ENCODE measurements at places on chromosomes 1 and 21.

DNA sequence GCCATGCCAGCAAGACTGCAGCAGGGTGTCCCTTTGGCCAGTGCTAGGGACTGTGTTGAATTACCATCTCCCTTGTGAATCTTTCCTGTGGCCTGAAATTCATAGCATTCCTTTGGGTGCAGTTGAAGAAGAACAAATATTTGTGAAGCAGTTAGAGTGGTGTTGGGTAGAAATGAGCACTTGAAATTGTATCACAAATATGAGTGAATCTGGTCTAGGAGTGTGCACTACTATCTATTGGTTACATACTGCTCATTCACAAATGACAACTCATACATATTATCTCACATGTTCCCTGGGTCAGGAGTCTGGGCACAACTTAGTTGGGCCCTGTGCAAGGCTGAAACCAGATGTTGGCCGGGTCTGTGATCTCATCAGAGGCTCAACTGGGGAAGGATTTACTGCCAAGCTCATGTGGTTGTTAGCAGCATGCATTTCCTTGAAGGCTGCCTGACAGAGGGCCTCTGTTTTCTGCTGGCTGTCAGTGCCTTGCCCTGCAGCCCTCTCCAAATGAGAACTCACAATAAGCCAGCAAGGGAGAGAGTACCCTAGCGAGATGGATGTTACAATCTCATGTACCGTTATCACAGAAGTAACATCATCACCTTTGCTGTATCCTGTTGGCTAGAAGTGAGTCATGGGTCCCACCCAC is 23.8 kb downstream of the AJAP1 start:
- no peaks in the 10 kb centered on the region for H3K27me3 ChIP-seq
- no peak for DNase-seq
- H3K36me3 ChIP-seq: no peaks in the 10 kb centered on the region
- H3K4me1 ChIP-seq: no peaks in the 10 kb centered on the region
- H3K4me3 ChIP-seq: no peak overlapping the region
- H3K27ac ChIP-seq: no peak overlapping the region

GRCh38 chr1:62333441-62333840 is 14.2 kb upstream of the KANK4 start:
- no peak overlapping the region for H3K4me3 ChIP-seq
- 0 out of 2 replicates have a peak, but pooled peaks cover 1% of the 10 kb centered on the region for H3K27me3 ChIP-seq
- no peak for DNase-seq
- no peak overlapping the region for H3K27ac ChIP-seq
- no peaks in the 10 kb centered on the region for H3K4me1 ChIP-seq

DNA sequence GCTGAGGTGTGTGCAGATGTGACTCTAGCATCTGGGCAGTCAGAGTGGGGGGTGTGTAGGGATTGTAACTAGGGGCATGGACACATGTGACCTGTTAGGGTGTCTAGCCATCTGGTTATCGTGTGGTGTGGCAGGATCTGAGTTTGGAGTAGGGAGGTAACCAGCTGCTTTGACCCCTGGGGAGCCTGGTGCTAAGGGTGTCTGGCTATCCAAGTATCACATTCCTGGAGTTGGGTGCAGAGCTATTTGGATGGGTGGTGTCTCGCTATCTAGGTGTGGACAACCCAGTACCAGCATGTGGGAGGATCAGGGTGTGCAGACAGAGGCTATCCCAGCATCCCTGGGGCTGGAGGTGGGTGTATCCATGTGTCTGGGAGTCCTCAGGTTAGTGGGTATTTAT is 4.7 kb downstream of the PTPRU start:
- H3K4me3 ChIP-seq: no peak overlapping the region
- H3K27ac ChIP-seq: no peak overlapping the region
- H3K4me1 ChIP-seq: peaks cover 6% of the 10 kb centered on the region
- peaks cover 6% of the 10 kb centered on the region for H3K27me3 ChIP-seq

GRCh38 chr21:37868446-37869295 is 47.6 kb downstream of the KCNJ6 start:
- 0 out of 2 replicates have a peak, but pooled peaks cover 3% of the 10 kb centered on the region for H3K27me3 ChIP-seq
- no peak for DNase-seq
- H3K36me3 ChIP-seq: no peaks in the 10 kb centered on the region
- no peaks in the 10 kb centered on the region for H3K4me1 ChIP-seq
- no peak overlapping the region for H3K4me3 ChIP-seq

GRCh38 chr1:67831850-67832513 is 1.3 kb downstream of the GNG12 start:
- H3K27me3 ChIP-seq: no peaks in the 10 kb centered on the region
- H3K4me1 ChIP-seq: peaks cover 18% of the 10 kb centered on the region
- peak overlapping the region; percentile 92 for H3K27ac ChIP-seq
- H3K4me3 ChIP-seq: peak overlapping the region; percentile 93
- DNase-seq: no peak

DNA sequence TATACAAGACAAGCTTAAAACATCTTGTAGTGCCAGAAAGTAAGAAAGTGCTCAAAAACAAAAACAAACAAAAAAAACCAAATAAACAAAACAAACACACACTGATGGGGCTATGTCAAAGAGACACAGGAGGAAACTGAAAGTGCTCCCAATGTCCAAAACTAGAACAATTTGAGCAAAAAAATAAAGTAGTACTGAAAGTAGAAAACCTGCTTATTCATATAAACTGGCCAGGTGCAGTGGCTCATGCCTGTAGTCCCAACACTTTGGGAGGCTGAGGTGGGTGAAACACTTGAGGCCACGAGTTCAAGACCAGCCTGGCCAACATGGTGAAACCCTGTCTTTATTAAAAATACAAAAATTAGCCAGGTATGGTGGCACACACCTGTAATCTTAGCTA is 129.9 kb downstream of the GLUL start:
- H3K4me1 ChIP-seq: no peaks in the 10 kb centered on the region
- H3K27ac ChIP-seq: no peak overlapping the region
- no peaks in the 10 kb centered on the region for H3K27me3 ChIP-seq
- no peak for DNase-seq
- H3K36me3 ChIP-seq: no peaks in the 10 kb centered on the region

GRCh38 chr1:92916899-92917298 is 44.4 kb downstream of the DIPK1A start:
- no peak for DNase-seq
- no peaks in the 10 kb centered on the region for H3K36me3 ChIP-seq
- no peaks in the 10 kb centered on the region for H3K4me1 ChIP-seq
- no peak overlapping the region for H3K4me3 ChIP-seq

- DNase-seq: no peak
- no peak overlapping the region for H3K27ac ChIP-seq
- peaks cover 5% of the 10 kb centered on the region for H3K27me3 ChIP-seq
- H3K4me1 ChIP-seq: no peaks in the 10 kb centered on the region
- no peaks in the 10 kb centered on the region for H3K36me3 ChIP-seq
Measured at GRCh38 chr1:168572633-168573032, 3.8 kb upstream of the XCL1 start.

DNA sequence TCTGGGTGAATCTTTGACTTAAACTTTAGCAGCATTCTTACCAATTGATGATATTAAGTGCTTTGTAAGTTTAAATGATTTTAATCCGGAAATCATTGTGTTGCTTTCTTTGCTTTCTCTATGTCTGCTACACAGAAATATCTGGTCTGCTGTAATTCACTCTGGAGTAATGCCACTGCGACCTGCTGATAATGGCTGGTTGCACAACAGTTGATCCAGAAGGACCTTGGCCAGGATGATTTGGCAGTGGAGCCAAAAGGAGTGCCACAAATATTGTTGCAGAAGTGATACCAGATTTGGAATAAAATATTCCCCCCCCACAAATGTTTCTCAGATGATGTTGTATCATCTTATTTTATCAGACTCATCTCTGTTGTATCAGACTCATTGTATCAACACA is 2063.9 kb downstream of the MRPL39 start:
- no peaks in the 10 kb centered on the region for H3K27me3 ChIP-seq
- H3K27ac ChIP-seq: no peak overlapping the region
- H3K4me1 ChIP-seq: no peaks in the 10 kb centered on the region
- DNase-seq: no peak

- H3K4me3 ChIP-seq: no peak overlapping the region
- no peaks in the 10 kb centered on the region for H3K36me3 ChIP-seq
- H3K27me3 ChIP-seq: no peaks in the 10 kb centered on the region
- no peaks in the 10 kb centered on the region for H3K4me1 ChIP-seq
Measured at GRCh38 chr1:3874736-3875135, 17.5 kb downstream of the DFFB start.

GRCh38 chr21:46109313-46110221 is 11.7 kb downstream of the COL6A2 start:
- no peaks in the 10 kb centered on the region for H3K36me3 ChIP-seq
- H3K27ac ChIP-seq: no peak overlapping the region
- no peak overlapping the region for H3K4me3 ChIP-seq
- no peaks in the 10 kb centered on the region for H3K4me1 ChIP-seq

DNA sequence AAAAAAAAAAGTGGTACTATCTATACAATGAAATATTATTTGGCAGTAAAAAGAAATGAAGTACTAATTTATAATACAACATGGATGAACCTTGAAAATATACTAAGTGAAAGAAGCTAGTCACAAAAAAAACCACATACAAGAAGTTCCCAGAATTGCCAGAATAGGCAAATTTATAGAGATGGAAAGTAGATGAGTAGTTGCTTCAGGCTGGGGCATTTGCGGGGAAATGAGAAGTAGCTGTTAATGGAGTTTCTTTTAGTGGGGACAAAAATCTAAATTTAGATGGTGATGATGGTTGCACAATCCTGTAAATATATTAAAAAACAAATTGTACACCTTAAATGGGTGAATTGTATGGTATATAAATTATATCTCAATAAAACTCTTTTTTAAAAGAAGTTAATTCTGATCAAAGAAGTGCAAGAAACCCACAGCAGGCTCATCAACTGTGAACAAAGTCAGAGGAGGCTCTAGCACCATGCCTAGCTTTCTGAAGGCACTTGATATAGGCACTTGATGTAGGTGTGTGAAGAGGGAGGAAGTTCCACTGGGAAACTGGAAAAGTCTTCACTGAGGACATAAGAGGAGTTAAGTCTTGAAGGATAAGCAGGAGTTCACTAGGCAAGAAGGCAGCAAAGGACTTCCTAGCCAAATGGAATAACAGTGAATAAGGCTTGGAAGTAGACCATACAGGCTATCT is 52.5 kb downstream of the DMAP1 start:
- H3K4me3 ChIP-seq: no peak overlapping the region
- H3K4me1 ChIP-seq: no peaks in the 10 kb centered on the region
- no peak overlapping the region for H3K27ac ChIP-seq
- no peaks in the 10 kb centered on the region for H3K27me3 ChIP-seq
- no peak for DNase-seq

- no peaks in the 10 kb centered on the region for H3K27me3 ChIP-seq
- DNase-seq: no peak
- H3K27ac ChIP-seq: no peak overlapping the region
- H3K36me3 ChIP-seq: peaks cover 5% of the 10 kb centered on the region
- H3K4me1 ChIP-seq: peaks cover 14% of the 10 kb centered on the region
Measured at GRCh38 chr1:11053758-11054137, 6.1 kb downstream of the SRM start.

GRCh38 chr1:1119272-1119890 is 3.5 kb upstream of the C1orf159 start:
- H3K4me1 ChIP-seq: peaks cover 9% of the 10 kb centered on the region
- no peaks in the 10 kb centered on the region for H3K27me3 ChIP-seq
- H3K4me3 ChIP-seq: no peak overlapping the region
- no peak for DNase-seq

GRCh38 chr1:248804771-248805681 is 20.7 kb downstream of the SH3BP5L start:
- no peaks in the 10 kb centered on the region for H3K4me1 ChIP-seq
- no peak for DNase-seq
- no peak overlapping the region for H3K27ac ChIP-seq
- H3K27me3 ChIP-seq: peaks cover under 1% of the 10 kb centered on the region

DNA sequence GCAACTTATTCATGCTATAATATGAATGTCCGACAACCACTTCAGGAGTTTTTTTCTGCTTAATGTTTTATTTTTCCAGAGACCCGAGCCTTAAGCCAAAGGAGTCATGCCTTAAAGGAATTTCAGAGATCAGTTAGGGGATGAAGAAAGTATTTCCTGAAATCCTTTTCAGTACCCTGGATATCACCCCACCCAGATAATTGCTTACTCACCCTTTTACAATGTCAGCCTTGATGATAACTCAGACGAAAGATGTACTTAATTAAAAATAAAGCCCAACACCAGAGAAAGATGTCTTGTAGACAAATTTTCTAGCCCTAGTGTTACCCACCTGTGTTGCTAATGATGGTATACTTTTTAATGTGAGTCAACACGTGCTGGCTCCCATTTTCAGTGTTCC is 124.1 kb downstream of the XCL2 start:
- no peaks in the 10 kb centered on the region for H3K4me1 ChIP-seq
- peaks cover 18% of the 10 kb centered on the region for H3K27me3 ChIP-seq
- H3K36me3 ChIP-seq: no peaks in the 10 kb centered on the region
- no peak overlapping the region for H3K27ac ChIP-seq
- DNase-seq: no peak
- no peak overlapping the region for H3K4me3 ChIP-seq

DNA sequence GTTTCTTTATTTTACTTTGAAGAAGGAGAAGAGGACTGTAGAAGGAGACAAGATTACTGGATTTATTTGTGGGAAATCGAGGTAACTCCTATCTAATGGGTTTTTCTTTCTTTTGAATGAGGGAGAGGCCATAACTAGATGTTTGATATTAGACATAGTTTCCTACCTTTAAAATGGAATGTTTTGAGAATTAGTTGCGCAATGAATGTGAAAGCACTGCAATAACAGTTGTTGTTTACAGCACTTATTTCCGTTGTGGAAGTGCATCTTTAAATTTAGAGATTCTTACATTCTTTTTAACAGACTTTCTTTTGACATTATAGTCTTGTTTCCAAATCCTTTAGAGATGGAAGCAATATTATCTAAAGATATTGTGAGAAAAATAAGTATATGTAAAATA is 229.0 kb downstream of the SRGAP2C start:
- H3K27ac ChIP-seq: no peak overlapping the region
- H3K27me3 ChIP-seq: no peaks in the 10 kb centered on the region
- DNase-seq: no peak
- no peak overlapping the region for H3K4me3 ChIP-seq

DNA sequence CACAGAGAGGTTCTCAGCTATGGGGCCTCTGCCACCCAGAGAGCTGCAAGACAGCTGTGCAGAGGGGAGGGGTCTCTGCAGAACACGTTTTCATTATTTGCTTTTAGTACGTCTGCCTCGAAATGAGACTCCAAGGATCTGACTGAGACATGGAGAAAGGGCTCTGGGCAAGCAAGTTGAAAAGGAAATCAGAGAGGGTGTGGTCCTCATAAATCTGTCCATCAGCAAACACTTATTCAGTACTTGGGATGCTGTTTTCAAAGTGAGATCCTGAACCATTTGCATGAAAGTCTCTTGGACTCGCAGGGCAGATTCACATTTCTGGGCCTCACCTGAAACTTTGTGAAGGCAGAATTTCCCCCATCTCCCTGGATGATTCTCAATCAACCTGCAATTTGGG is 197.4 kb upstream of the GALNT2 start:
- H3K4me1 ChIP-seq: no peaks in the 10 kb centered on the region
- no peak overlapping the region for H3K27ac ChIP-seq
- no peak for DNase-seq
- no peak overlapping the region for H3K4me3 ChIP-seq

GRCh38 chr21:31347435-31348032 is 3.5 kb upstream of the TIAM1 start:
- peaks cover 4% of the 10 kb centered on the region for H3K27me3 ChIP-seq
- no peaks in the 10 kb centered on the region for H3K36me3 ChIP-seq
- no peak for DNase-seq

GRCh38 chr1:53891678-53892077 is 2.1 kb upstream of the YIPF1 start:
- H3K36me3 ChIP-seq: peaks cover 4% of the 10 kb centered on the region
- peaks cover 12% of the 10 kb centered on the region for H3K4me1 ChIP-seq
- H3K27ac ChIP-seq: no peak overlapping the region
- H3K4me3 ChIP-seq: no peak overlapping the region

GRCh38 chr1:6329396-6329795 is 64.2 kb downstream of the ACOT7 start:
- H3K36me3 ChIP-seq: no peaks in the 10 kb centered on the region
- no peak for DNase-seq
- no peaks in the 10 kb centered on the region for H3K27me3 ChIP-seq
